ENCODE measurements at places on chromosomes 1 and 21. TPM values are rescaled to one million over a fixed set of nuclear protein-coding genes. Genes with fewer than 3 reads are reported as not detected.

LCE3E gene
- total RNA-seq = not detected

CDK11A gene
- 3.7 TPM for total RNA-seq

NPPB gene
- not detected for total RNA-seq

RSPH1 gene
- total RNA-seq = 2.6 TPM

MAPKAPK2 gene
- 28.4 TPM for total RNA-seq

KRTCAP2 gene
- 271 TPM for total RNA-seq

LCE1A gene
- total RNA-seq = not detected

NTNG1 gene
- 0.41 TPM for total RNA-seq

LSM10 gene
- total RNA-seq = 25.8 TPM

NUAK2 gene
- 8.3 TPM for total RNA-seq

SLC45A1 gene
- total RNA-seq = 3.3 TPM

AKR7A3 gene
- not detected for total RNA-seq

TAL1 gene
- not detected for total RNA-seq

CLDN17 gene
- not detected for total RNA-seq

CD34 gene
- total RNA-seq = not detected

SHISAL2A gene
- not detected for total RNA-seq

TFF1 gene
- not detected for total RNA-seq

NEK7 gene
- 27.3 TPM for total RNA-seq

FCRL6 gene
- total RNA-seq = not detected

UTS2 gene
- total RNA-seq = not detected

CELF3 gene
- total RNA-seq = not detected

ATP6V1G3 gene
- total RNA-seq = not detected

CFH gene
- 5.7 TPM for total RNA-seq

OLFML3 gene
- not detected for total RNA-seq

TNFRSF25 gene
- 4.3 TPM for total RNA-seq

ERICH3 gene
- total RNA-seq = not detected

TSPEAR gene
- not detected for total RNA-seq

AK5 gene
- total RNA-seq = 27.7 TPM
